Pancreas (tissue), 10 donors: ENCODE measurements at places on chromosomes 1 and 21. TPM values are rescaled to one million over a fixed set of nuclear protein-coding genes. Genes with fewer than 3 reads are reported as not detected.

WDR3 gene
- total RNA-seq = 8.9 TPM

RAB42 gene
- 3.0 TPM for total RNA-seq

SYT11 gene
- total RNA-seq = 2.0 TPM

SRGAP2C gene
- total RNA-seq = 3.6 TPM

PGLYRP3 gene
- not detected for total RNA-seq

AGL gene
- total RNA-seq = 4.6 TPM

LMX1A gene
- total RNA-seq = not detected

F3 gene
- total RNA-seq = 14.8 TPM

REN gene
- not detected for total RNA-seq

TMPRSS2 gene
- 73.6 TPM for total RNA-seq
